ENCODE measurements at places on chromosomes 5 and 9. TPM values are rescaled to one million over a fixed set of nuclear protein-coding genes. Genes with fewer than 3 reads are reported as not detected.

DNA sequence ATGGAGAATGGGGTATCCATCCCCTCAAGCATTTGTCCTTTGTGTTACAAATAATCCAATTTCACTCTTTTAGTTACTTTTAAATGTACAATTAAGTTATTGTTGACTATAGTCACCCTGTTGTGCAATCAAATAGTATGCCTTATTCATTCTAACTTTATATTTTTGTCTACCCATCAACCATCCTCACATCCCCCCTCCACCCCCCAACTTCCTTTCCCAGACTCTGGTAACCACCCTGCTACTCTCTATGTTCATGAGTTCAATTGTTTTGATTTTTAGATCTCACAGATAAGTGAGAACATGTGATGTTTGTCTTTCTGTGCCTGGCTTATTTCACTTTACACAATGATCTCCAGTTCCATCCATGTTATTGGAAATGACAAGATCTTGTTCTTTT, 15.4 kb upstream of the RANBP17 start:
- peak; percentile 52 for DNase-seq

- no peak for DNase-seq
These were observed 250.9 kb upstream of the ZNF608 start for GRCh38 chr5:124997186-124997893.

The ZNF879 gene
- total RNA-seq = 5.2 TPM

- DNase-seq = no peak
These were observed 122.2 kb upstream of the GRAMD2B start for GRCh38 chr5:126301056-126301455.

DNA sequence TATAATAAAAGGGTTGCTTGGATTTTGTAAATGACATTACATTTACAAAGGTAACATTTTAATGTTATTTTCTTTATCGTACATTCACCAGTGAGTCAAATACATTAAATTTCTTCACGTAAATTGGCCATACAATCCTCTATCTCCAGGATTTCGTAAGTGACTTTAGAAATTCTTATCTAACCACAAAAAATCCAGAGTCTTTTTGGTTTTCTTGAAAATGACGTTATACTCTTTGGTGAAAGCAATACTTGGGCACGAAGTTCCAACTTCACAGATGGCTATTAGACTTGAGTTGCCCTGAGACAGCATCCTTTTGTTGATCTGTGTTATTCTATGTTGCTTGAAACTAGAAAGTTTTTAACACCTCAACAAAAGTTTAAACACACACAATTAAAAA, 87.4 kb upstream of the CDH10 start:
- DNase-seq = no peak

GRCh38 chr5:93320920-93321445, 260.0 kb downstream of the NR2F1-AS1 start:
- DNase-seq = no peak

The DHX29 gene
- 16.5 TPM for total RNA-seq

GRCh38 chr9:113220467-113221002, 542 bp downstream of the FKBP15 start:
- DNase-seq = peak; percentile 6

GRCh38 chr9:23855873-23856604, 30.0 kb upstream of the ELAVL2 start:
- no peak for DNase-seq

The PCA3 gene
- total RNA-seq = 0.20 TPM

- no peak for DNase-seq
These were observed 6.4 kb downstream of the SOWAHA start for GRCh38 chr5:132819468-132819867.

DNA sequence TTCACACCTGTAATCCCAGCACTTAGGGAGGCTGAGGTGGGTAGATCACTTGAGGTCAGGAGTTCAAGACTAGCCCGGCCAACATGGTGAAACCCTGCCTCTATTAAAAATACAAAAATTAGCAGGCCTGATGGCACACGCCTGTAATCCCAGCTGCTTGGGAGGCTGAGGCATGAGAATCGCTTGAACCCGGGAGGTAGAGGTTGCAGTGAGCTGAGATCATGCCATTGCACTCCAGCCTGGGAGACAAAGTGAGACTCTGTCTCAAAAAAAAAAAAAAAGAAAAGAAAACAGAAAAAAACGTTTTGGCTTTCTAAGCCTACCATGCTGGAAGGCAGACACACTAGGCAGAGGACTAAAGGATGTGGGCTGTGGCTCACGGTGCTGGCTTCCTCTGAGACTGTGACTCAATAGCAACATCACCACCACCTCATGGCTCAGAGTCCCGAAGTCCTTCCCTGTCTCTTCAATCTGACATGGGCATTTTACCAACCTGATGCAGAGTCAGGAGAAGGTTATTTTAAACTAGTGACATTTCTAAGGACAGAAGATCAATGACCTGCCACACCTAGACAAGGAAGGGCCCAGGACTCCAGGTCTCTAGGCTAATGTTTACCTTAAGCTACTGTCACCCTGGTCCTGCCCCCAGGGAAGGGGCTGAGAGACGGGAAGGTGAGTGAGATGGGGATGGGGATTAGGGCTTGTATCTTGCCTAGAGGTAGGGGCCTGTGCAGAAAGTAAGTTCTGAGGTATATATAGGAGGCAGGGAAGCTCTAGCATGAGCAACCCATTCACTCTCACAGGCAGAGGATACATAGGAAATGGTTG, 3.7 kb downstream of the ECSCR start:
- DNase-seq = peak; percentile 60

The LRRTM2 gene
- total RNA-seq = 0.40 TPM

- DNase-seq = no peak
These were observed 25.9 kb upstream of the NDST1 start for GRCh38 chr5:150481972-150482406.

- DNase-seq = no peak
These were observed 75.4 kb upstream of the ZFAND5 start for GRCh38 chr9:72440378-72440777.

The FOXD4L3 gene
- not detected for total RNA-seq

- peak; percentile 63 for DNase-seq
These were observed 41.9 kb upstream of the AGXT2 start for GRCh38 chr5:35089334-35090314.

- no peak for DNase-seq
These were observed 919.0 kb downstream of the TAF11L14 start for GRCh38 chr5:18553269-18553668.

Data from lung microvascular endothelial cell (primary cell).